Bronchial smooth muscle cell (primary cell): ENCODE measurements at places on chromosomes 12 and 14. TPM values are rescaled to one million over a fixed set of nuclear protein-coding genes. Genes with fewer than 3 reads are reported as not detected.

Gene ADGRD1
- 0.47 and 10.8 TPM in 2 replicates for total RNA-seq

Gene NPFF
- not detected in 2 replicates for total RNA-seq

Gene POTEM
- not detected in 2 replicates for total RNA-seq

Gene WASHC3
- total RNA-seq, result 108 and 140 TPM in 2 replicates

Gene PNMA1
- 9.2 and 13.7 TPM in 2 replicates for total RNA-seq

Gene TAS2R42
- total RNA-seq, result not detected in 2 replicates

Gene RITA1
- 8.2 and 9.1 TPM in 2 replicates for total RNA-seq

Gene RAD52
- 14.0 and 15.9 TPM in 2 replicates for total RNA-seq

Gene ADAMTS20
- total RNA-seq, result not detected in 2 replicates

Gene GLIPR1L1
- total RNA-seq, result not detected in 2 replicates

Gene NEMF
- total RNA-seq, result 53.3 and 69.3 TPM in 2 replicates

Gene ST8SIA1
- total RNA-seq, result 3.2 and 11.3 TPM in 2 replicates

Gene FOXN4
- total RNA-seq, result not detected in 2 replicates

Gene ADAM21
- 0.32 and 0.77 TPM in 2 replicates for total RNA-seq

Gene EML5
- total RNA-seq, result 0.09 and 0.32 TPM in 2 replicates

Gene HCAR3
- total RNA-seq, result not detected in 2 replicates

Gene E2F7
- 1.6 and 2.2 TPM in 2 replicates for total RNA-seq

Gene GPR84
- not detected in 2 replicates for total RNA-seq

Gene SYNE2
- total RNA-seq, result 6.1 and 12.3 TPM in 2 replicates

Gene LAG3
- 0.09 and 0.32 TPM in 2 replicates for total RNA-seq

Gene TUBA1A
- 861 and 1,359 TPM in 2 replicates for total RNA-seq

Gene CLEC9A
- total RNA-seq, result not detected in 2 replicates

Gene RTL1
- under 0.01 TPM in 1 of 2 replicates, not detected in the other for total RNA-seq

Gene SYCP3
- under 0.01 and 0.34 TPM in 2 replicates for total RNA-seq

Gene KRT80
- under 0.01 TPM in 2 replicates for total RNA-seq
